IPS DF 6.9 (cell line): ENCODE measurements at places on chromosomes 16 and 17.

GRCh38 chr17:51601622-51602261, 341.4 kb downstream of the UTP18 start:
- no peak for DNase-seq

DNA sequence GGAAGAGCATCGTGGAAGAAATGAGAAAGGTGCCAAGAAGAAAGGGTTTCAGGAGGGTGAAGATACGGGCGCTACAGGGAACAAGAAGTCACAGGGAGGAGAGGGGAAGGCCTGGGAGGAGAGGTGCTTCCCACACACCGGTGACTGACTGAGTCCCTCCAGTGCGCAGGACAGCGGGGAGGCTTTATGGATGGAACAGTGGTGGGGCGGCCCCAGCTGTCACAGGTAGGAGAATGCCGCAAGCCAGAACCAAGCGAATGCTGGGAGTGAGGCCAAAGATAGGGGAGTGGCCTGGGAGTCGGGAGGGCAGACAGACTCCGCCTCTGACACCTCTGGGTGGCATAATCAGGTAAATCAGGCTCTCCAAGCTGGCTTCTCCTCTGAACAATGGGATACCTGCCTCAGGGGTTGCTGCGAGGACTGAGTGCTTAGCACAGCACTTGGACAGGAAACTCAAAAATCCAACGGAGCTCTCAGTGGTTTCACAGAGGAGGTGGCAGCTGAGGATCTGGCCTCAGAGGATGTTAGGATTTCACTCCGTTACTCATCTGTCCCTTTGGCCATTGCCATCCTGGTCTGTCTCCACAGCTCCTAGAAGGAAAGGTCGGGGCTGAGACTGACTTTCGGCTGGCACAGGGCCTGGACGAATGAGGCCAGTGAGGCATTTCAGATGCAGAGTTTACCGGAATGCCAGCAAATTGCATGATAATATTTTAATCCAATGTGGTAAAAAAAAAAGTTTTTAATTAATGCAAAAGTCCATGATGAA, 717 bp upstream of the CNP start:
- peak; percentile 55 for DNase-seq

GRCh38 chr17:34071886-34072420, 183.1 kb upstream of the CCL2 start:
- DNase-seq: no peak

DNA sequence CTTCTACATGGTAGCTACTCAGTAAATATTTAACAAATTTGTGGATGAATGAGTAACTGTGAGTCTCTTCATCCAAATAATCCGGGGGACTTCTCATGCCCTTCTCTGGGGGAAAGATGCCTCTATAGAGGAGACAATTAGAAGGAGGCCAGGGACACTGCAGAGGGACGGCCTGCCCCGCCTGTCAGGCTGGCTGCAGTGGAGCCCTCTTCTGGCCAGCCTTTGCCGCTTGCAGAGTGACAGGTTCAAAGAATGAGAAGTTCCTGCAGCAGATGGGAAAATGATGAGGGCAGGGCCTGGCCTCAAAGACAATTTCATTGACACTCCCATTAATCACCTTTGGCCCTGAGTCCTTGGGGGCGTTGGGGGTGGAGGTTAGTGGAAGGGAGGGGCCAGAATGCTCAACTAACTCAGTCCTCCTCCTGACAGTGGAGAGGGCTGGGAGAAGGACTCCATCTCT, 339.0 kb downstream of the MAF start:
- peak; percentile 39 for DNase-seq

DNA sequence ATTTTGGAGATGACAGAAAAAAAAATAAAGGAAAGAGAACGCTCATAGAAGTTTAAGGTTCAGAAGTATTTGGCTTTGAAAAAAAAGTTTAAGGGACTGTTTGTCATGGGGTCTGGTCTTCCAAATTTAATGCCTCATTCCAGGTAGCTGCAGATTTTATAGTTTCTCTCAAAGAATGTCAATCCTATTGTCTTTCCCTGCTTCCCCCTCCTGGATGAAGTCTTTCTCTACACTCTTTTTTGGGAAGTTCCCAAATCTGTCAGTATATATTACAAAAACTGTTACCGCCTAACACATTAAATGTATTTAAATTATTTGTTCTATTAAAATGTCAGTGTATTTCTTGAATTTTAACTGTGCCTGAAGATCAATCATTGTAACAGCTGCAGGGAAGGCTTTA, 457.5 kb downstream of the MAF start:
- no peak for DNase-seq
